ENCODE measurements at places on chromosomes 1 and 21.
A peak's percentile ranks its signal among the peaks of the same experiment; 100 is the strongest.

GRCh38 chr1:90948301-90948700 is 73.5 kb downstream of the ZNF644 start:
- no peak for DNase-seq
- no peak overlapping the region for H3K4me3 ChIP-seq
- no peaks in the 10 kb centered on the region for H3K27me3 ChIP-seq
- H3K4me1 ChIP-seq = no peaks in the 10 kb centered on the region

DNA sequence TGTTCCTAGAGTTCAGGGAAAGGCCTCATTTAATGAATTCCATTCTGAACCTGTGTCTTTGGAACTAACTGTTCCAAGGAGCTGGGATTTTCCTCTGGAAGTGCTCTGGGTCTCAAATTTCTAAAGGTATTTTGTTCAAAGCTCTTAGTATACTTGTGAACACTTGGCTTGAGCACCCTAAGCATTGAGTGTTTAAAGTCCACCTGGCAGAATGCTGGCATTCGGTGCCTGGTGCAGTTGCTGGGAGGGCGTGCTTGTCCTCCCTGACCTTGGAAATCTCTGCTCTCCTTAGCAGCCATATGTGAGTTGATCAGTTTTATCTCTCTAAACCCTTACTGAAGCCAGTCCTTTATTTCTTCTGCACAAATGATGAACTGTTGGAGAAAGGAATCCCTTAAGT is 3.0 kb downstream of the MTARC2 start:
- H3K4me3 ChIP-seq = no peak overlapping the region
- DNase-seq = no peak
- H3K27ac ChIP-seq = no peak overlapping the region
- peaks cover 4% of the 10 kb centered on the region for H3K27me3 ChIP-seq
- no peaks in the 10 kb centered on the region for H3K36me3 ChIP-seq

- DNase-seq = no peak
- H3K4me1 ChIP-seq = no peaks in the 10 kb centered on the region
Measured at GRCh38 chr1:151584278-151584677, 27.6 kb upstream of the SNX27 start.

- H3K4me3 ChIP-seq = no peak overlapping the region
- no peak for DNase-seq
- H3K36me3 ChIP-seq = no peaks in the 10 kb centered on the region
- no peak overlapping the region for H3K27ac ChIP-seq
- H3K4me1 ChIP-seq = no peaks in the 10 kb centered on the region
- no peaks in the 10 kb centered on the region for H3K27me3 ChIP-seq
Measured at GRCh38 chr1:208209896-208210589, 34.1 kb downstream of the PLXNA2 start.

DNA sequence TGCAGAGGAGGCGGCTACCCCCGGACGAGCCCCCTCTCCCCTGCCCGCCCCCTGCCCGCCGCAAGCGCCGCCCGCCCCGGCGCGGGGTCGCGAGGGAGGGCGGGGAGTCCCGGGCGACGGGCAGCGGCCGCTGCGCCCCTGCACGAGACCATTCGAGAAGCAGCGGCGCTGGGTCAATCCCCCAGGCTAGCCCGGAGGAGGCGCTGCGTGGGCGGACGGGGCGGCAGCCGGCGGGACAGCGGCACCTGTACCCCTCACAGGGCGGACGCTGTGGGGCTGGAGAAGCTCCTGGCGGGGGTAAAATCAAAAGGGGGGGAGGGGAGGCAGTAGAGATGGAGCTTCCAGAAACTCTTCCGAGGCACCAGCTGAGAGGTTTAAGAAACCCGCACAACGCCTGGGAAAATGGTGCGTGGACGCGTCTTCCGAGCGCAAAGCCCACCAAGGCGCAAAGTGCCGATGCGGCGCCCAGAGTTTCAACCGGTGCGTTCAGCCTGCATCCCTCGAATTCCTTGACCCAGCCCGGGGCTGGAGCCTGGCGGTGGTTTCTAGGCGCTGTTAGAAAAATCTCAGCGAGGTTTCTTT is at the start of gene PLPPR5:
Gene PLPPR5, minus strand, starts transcription at position 1 of the 582 bp plus-strand sequence. CDS start 190 bp downstream, outside the sequence.
- H3K27ac ChIP-seq = no peak within 1 kb of the TSS
- DNase-seq = no peak
- H3K36me3 ChIP-seq = no peaks in the 10 kb centered on the region
- H3K4me3 ChIP-seq = peak within 1 kb of the TSS; percentile 44

- H3K27ac ChIP-seq = no peak within 1 kb of the TSS
- H3K27me3 ChIP-seq = peaks cover 12% of the 10 kb centered on the region
- no peak for DNase-seq
- no peak within 1 kb of the TSS for H3K4me3 ChIP-seq
- no peaks in the 10 kb centered on the region for H3K36me3 ChIP-seq
- H3K4me1 ChIP-seq = peaks cover 3% of the 10 kb centered on the region
Measured at GRCh38 chr1:179742717-179743678, at the start of gene FAM163A. TSS of gene FAM163A (plus strand) at chr1:179743291. CDS start at chr1:179813098, 69,807 bp downstream.

GRCh38 chr1:62224182-62224581 is 29.5 kb downstream of the L1TD1 start:
- no peaks in the 10 kb centered on the region for H3K4me1 ChIP-seq
- no peaks in the 10 kb centered on the region for H3K36me3 ChIP-seq
- H3K27ac ChIP-seq = no peak overlapping the region
- DNase-seq = no peak
- H3K4me3 ChIP-seq = no peak overlapping the region

DNA sequence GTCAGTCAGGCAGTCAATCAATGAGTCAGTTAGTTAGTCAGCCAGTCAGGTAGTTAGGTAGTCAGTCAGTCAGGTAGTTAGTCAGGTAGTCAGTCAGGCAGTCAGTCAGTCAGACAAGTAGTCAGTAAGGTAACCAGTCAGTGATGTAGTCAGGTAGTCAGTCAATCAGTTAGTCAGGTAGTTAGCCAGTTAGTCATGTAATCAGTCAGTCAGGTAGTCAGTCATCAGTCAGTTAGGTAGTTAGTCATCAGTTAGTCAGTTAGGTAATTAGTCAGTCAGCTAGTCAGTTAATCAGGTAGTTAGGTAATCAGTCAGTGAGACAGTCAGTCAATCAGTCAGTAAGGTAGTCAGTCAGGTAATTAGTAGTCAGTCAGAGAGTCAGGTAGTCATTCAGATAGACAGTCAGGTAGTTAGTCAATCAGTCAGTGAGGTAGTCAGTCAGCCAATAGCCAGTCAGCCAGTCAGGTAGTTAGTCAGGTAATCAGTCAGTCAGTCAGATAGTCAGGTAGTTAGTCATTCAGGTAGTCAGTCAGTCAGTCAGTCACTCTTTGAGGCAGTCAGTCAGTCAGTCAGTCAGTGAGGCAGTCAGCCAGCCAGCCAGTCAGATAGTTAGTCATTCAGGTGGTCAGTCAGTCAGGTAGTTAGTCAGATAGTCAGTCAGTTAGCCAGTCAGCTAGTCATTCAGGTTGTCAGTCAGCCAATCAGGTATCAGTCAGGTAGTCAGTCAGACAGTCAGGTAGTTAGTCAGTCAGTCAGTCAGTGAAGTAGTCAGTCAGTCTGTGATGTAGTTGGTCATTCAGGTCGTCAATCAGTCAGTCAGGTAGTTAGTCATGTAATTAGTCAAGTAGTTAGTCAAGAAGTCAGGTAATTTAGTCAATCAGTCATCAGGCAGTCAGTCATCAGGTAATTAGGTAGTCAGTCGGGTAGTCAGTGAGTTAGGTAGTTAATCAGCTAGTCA is 15.3 kb downstream of the KRTAP10-1 start:
- no peaks in the 10 kb centered on the region for H3K36me3 ChIP-seq
- H3K4me1 ChIP-seq = no peaks in the 10 kb centered on the region
- H3K4me3 ChIP-seq = no peak overlapping the region
- no peaks in the 10 kb centered on the region for H3K27me3 ChIP-seq

- no peak for DNase-seq
- H3K27ac ChIP-seq = no peak overlapping the region
- H3K4me3 ChIP-seq = no peak overlapping the region
- H3K36me3 ChIP-seq = no peaks in the 10 kb centered on the region
Measured at GRCh38 chr1:245180496-245181157, 25.8 kb downstream of the KIF26B start.

- H3K27ac ChIP-seq = no peak overlapping the region
- no peaks in the 10 kb centered on the region for H3K27me3 ChIP-seq
- DNase-seq = no peak
- H3K36me3 ChIP-seq = no peaks in the 10 kb centered on the region
- no peaks in the 10 kb centered on the region for H3K4me1 ChIP-seq
Measured at GRCh38 chr1:100585786-100586185, 47.8 kb downstream of the GPR88 start.

DNA sequence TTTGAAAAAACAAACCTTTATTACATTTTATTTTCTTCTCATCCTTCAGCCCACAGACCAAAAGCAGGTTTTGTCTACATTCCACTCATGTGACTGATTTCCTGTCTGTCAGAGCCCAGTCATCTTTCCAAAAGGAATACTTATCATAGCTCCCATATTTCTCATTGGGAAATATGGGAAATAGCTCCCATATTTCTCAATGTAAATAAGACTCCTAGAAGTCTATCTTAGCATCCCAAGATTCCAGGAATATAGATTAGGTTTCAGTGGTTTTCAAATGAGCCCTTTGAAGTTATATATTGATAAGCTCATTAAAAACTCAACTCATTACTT is 19.1 kb upstream of the NRDC start:
- no peaks in the 10 kb centered on the region for H3K36me3 ChIP-seq
- H3K27ac ChIP-seq = no peak overlapping the region
- H3K4me3 ChIP-seq = no peak overlapping the region
- no peaks in the 10 kb centered on the region for H3K27me3 ChIP-seq
- no peak for DNase-seq

GRCh38 chr1:226637147-226637935 is 88.8 kb downstream of the STUM start:
- H3K4me3 ChIP-seq = no peak overlapping the region
- H3K27me3 ChIP-seq = no peaks in the 10 kb centered on the region
- peaks cover 74% of the 10 kb centered on the region for H3K36me3 ChIP-seq

GRCh38 chr1:37620707-37621106 is 14.0 kb downstream of the RSPO1 start:
- H3K4me3 ChIP-seq = no peak overlapping the region
- H3K27ac ChIP-seq = no peak overlapping the region
- no peaks in the 10 kb centered on the region for H3K36me3 ChIP-seq
- H3K4me1 ChIP-seq = no peaks in the 10 kb centered on the region

DNA sequence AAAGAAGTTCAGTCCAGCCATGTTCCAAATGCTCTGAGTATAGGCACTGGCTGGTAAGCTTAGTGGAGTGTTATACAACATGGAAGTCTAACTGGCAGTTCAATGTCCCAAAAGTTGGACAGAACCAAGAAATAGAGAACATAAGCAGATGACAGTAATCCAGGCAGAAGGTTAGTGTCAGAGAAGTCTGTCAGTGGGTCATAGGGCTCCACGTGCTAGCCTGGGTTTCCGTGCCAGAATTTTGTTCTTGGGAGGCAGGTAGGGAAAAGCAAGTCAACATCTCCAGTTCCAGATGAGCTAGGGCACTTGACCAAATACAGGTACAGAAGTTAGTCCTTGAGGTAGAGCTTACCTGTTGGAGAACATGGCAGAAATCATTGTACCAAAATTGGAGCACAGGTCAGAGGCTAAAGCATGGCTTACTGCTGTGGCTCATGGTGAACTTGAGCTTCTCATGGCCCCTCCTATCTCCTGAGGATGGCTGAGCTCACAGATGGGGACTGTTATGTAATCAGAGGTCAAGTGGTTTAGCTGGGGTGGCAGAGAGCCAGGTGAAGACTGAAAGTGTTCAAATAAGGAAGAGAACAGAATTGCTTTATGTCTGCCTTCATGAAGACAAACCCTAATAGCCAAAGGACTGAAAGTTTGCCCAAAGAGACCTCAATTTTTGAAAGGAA is 170.8 kb downstream of the NFIA start:
- no peak for DNase-seq
- peaks cover 3% of the 10 kb centered on the region for H3K4me1 ChIP-seq
- H3K4me3 ChIP-seq = no peak overlapping the region
- H3K27me3 ChIP-seq = no peaks in the 10 kb centered on the region

DNA sequence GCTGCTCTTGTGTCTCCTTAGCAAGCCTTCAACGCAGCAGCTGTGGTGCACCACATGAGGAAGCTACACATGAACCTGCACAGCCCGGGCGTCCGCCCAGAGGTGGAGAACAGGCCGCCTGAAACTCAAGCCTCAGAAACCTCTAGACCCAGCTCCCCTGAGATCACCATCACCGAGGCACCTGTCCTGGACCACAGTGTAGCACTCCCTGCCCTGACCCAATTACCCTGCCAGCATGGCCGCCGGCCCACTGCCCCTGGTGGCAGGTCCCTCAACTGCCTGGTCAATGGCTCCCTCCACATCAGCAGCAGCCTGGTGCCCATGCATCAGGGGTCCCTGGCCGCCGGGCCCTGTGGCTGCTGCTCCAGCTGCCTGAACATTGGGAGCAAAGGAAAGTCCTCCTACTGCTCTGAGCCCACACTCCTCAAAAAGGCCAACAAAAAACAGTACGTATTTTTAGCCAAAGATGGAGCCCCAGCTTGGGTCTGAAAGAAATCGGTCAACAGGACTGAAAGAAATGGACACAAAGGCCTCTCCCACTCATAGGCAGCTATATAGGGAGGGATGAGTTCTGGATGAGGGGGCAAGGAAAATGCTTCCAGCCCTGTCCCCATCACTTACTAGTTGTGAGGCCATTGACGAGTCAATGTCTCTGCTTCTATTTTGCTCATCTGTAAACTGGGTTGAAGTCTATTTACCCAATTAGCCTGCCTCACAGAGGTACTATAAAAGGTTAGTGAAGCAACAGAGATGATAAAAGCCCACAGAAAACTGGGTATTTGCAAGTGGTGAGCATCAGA is 28.5 kb downstream of the CAMK1G start:
- H3K4me3 ChIP-seq = no peak overlapping the region
- H3K27ac ChIP-seq = no peak overlapping the region
- no peaks in the 10 kb centered on the region for H3K36me3 ChIP-seq
- no peak for DNase-seq
- no peaks in the 10 kb centered on the region for H3K4me1 ChIP-seq

GRCh38 chr1:109777436-109777835 is 13.7 kb upstream of the EPS8L3 start:
- H3K4me3 ChIP-seq = no peak overlapping the region
- no peak overlapping the region for H3K27ac ChIP-seq
- peaks cover 4% of the 10 kb centered on the region for H3K4me1 ChIP-seq
- no peaks in the 10 kb centered on the region for H3K27me3 ChIP-seq
- H3K36me3 ChIP-seq = no peaks in the 10 kb centered on the region

GRCh38 chr21:37237764-37238163 is 29.4 kb downstream of the VPS26C start:
- H3K27ac ChIP-seq = no peak overlapping the region
- DNase-seq = no peak
- H3K27me3 ChIP-seq = no peaks in the 10 kb centered on the region
- no peaks in the 10 kb centered on the region for H3K4me1 ChIP-seq

DNA sequence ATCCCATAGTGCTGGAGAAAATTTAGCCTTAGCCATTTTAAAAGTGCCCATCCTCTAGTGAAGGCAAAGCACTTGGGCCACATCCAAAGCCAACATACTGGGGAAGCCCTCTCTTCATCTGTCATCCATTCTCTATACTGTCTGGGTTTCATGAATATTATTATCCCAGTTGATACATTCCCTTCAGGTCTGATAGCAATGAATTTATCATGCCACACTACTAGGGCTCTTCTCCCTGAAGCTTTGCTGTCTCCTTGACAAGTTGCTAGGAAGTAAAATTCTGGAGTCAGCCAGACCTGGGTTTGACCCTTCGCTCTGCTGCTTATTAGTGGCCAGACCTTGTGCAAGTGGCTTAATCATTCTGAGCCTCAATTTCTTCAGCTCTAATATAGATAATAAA is 1041.4 kb upstream of the ADGRL2 start:
- no peaks in the 10 kb centered on the region for H3K27me3 ChIP-seq
- no peak overlapping the region for H3K27ac ChIP-seq
- no peaks in the 10 kb centered on the region for H3K4me1 ChIP-seq
- no peak overlapping the region for H3K4me3 ChIP-seq
- no peaks in the 10 kb centered on the region for H3K36me3 ChIP-seq

Data from effector memory CD4-positive, alpha-beta T cell (primary cell).